ENCODE measurements at places on chromosomes 3 and 15.

DNA sequence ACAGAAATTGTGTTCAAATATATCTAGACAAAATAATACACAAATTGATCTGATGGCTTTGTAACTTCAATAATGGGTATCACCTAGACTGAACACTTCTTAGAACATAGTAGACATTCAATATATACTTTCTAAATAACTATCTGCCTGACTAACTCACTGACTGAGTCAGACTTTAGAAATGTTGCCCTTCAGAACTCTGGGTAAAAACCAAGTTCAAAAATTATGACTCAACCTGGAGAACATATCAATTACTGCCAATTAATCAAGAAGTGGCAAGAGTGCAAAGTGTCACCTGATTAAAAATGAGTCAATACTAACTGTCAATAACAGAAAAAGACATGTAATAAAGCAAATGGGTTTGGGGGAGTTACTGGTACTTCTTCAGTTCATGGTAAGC, 144.6 kb upstream of the TMCO5A start:
- DNase-seq, result no peak

- DNase-seq, result no peak
Observed at GRCh38 chr3:15325228-15325627, 7.2 kb downstream of the SH3BP5 start.

DNA sequence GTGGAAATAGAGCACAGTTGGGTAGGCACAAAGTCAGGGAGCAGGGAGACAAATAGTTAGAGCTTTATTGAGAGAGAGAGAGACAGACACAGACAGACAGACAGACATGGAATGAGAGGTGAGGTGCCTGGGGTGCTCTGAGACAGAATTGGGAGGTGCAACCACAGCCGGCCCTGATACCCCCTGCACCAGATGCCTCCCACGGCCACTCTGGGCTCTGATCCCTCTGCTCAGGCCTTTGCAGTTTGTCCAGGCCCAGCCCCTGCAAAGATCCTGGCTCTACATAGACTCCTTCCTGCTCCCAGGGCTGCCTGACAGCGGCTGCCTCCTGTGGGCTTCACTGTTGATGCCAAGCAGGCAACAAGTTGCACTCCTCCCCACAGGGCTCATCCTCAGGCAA, 283.8 kb downstream of the GABRG3 start:
- DNase-seq, result no peak

- DNase-seq, result no peak
Observed at GRCh38 chr3:189186101-189186500, 14.3 kb downstream of the TPRG1 start.

DNA sequence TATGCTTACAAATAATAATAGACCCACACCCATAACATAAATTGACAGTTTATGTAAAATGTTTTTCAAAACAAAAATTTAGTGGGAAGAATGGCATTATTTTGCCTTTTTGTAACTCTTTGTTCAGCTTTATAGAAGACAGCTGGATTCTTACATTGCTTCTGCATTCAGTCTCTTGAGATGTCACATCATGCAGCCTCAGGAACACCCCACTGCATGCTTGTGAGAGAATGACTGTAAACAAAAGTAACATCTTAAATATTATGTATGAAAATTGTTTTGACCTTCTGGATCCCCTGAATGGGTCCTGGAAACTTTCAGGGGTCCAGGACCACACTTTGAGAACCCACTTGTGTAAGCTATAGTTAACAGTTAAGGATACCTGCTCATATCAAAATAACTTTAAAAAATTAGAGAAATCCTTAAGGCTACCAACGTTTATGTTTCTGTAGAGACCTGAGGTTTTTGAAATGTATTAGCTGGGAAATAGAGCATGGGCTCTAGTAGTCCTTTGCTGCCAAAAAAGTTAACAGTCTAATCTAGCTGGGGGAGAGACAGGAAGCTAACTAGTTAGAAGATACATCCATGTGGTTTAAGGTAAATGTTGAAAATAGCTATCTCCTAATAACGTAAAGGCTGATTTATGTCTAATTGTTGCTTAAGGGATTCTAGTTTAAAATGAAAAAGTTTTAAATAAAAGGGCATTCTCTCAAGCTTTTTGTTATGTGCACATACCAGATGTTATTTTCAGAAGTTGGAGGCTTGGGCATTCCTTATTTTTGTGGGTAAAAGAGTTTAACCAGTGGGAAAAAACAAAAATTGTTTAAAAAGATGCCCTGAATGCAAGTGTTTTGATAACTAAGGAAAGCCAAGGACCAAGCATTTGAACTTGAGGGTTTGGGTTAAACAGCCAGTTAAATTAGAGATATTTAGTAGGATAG, 3.8 kb downstream of the USP3 start:
- DNase-seq, result no peak

Data from iPS DF 6.9 (cell line).